ENCODE measurements at places on chromosomes 12 and 14. TPM values are rescaled to one million over a fixed set of nuclear protein-coding genes. Genes with fewer than 3 reads are reported as not detected.

Gene PIP4P1
- total RNA-seq: 35.3 TPM

DNA sequence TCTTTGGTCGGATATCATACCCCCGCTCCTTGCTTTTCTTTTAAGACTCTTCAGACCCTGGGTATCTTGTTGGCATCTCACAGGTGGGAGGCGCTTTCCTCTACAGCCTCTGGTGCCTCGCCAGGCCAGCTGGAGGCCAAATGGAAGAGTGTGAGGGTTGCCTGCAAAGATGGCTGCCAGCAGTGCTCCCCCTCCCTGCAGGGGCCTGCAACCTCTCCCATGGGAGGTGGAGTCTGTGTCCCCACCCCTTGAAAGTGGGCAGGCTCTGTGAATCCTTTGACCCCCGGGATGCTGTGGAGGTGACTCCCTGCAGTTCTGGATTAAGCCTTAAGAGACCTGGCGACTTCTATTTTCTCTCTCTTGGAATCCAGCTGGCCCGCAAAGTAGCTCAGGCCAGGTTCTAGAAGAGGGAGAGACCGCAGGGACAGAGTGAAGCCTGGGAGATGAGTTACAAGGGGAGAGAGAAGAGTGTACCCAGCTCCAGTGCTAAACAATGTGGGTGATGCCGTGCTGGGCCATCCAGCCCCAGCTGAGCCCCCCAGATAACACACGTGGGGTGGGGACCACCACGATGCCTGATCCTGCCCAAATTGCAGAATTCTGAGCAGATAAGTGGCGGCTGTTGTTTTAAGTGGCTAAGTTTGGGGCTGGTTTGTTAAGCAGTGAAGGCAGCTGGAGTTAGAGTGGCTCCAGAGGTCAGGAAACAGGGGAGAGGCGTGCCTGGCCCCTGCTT, 37.9 kb upstream of the NCOR2 start:
- peaks cover 7% of the 10 kb centered on the region for H3K4me1 ChIP-seq
- H3K4me3 ChIP-seq: no peak overlapping the region
- no peak overlapping the region for H3K27ac ChIP-seq

- H3K27me3 ChIP-seq: peaks cover 11% of the 10 kb centered on the region
- no peak overlapping the region for H3K27ac ChIP-seq
- no peak for DNase-seq
- H3K36me3 ChIP-seq: no peaks in the 10 kb centered on the region
These were observed 9.4 kb downstream of the KCNA1 start for GRCh38 chr12:4918950-4919660.

Gene TRHDE
- total RNA-seq: 0.22 TPM

GRCh38 chr12:18955594-18955993, 173.9 kb upstream of the PLEKHA5 start:
- H3K36me3 ChIP-seq: no peaks in the 10 kb centered on the region
- H3K27ac ChIP-seq: no peak overlapping the region
- DNase-seq: no peak
- peaks cover 6% of the 10 kb centered on the region for H3K4me1 ChIP-seq
- no peak overlapping the region for H3K4me3 ChIP-seq

DNA sequence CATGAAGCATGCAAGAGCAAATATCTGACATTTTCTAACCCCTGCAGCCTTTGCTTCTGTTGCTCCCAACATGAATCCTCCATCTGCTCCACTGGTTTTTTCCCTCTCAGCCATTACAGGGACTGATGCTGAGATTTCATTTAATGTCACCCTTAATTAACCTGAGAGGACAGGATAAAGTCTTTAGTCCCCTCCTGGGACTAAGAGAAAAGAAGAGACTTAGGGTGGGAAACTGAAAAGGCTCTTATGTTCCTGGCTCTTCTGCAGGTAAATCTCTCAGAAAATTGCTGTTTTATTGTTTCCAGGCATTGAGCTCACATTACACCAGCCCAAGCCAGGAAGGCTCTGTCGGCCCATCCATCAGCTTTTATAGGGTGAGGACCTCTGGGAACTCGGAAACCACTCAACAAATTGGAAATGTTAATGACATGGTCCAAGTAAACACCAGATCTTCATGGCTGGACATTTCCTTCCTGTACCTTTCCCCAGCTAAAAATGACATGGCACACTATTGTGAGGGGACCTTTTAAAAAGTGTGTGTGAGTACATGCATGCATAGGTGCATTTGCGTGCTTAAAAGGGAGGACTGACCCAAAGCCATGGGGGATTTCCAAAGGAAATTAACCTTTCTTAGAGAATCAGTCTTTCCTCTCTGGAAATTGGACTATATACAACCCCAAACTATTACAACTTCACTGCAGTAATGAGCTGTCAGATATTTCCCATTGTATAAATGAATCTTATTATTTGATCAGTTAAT, 408.1 kb upstream of the TMTC1 start:
- no peak for DNase-seq
- H3K36me3 ChIP-seq: no peaks in the 10 kb centered on the region
- no peaks in the 10 kb centered on the region for H3K27me3 ChIP-seq
- no peak overlapping the region for H3K4me3 ChIP-seq
- H3K27ac ChIP-seq: no peak overlapping the region
- peaks cover 5% of the 10 kb centered on the region for H3K4me1 ChIP-seq

Gene GUCY2C
- total RNA-seq: not detected

GRCh38 chr12:55829967-55830600, 697 bp upstream of the DNAJC14 start:
- H3K36me3 ChIP-seq: no peaks in the 10 kb centered on the region
- H3K4me1 ChIP-seq: peaks cover 25% of the 10 kb centered on the region
- peak overlapping the region; percentile 92 for H3K4me3 ChIP-seq
- DNase-seq: peak; percentile 78
- H3K27ac ChIP-seq: peak overlapping the region; percentile 98

- H3K27ac ChIP-seq: no peak overlapping the region
- no peaks in the 10 kb centered on the region for H3K27me3 ChIP-seq
- H3K4me1 ChIP-seq: no peaks in the 10 kb centered on the region
- no peak overlapping the region for H3K4me3 ChIP-seq
These were observed 31.5 kb downstream of the EPS8 start for GRCh38 chr12:15757553-15758255.

DNA sequence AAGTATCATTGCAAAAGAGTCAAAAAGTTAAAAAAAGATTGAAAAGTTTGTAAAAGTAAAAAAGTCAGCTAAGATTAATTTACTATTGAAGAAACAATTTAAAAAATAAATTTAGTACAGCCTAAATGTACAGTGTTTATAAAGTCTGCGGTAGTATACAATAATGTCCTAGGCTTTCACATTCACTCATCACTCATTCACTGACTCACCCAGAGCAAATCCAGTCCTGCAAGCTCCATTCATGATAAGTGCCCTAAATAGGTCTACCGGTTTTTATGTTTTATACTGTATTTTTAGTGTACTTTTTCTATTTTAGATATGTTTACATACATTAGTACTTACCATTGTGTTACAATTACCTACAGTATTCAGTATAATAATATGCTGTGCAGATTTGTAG, 43.9 kb upstream of the ABCC9 start:
- H3K27me3 ChIP-seq: no peaks in the 10 kb centered on the region
- no peaks in the 10 kb centered on the region for H3K36me3 ChIP-seq
- H3K4me1 ChIP-seq: peaks cover 15% of the 10 kb centered on the region
- no peak for DNase-seq
- H3K4me3 ChIP-seq: no peak overlapping the region

DNA sequence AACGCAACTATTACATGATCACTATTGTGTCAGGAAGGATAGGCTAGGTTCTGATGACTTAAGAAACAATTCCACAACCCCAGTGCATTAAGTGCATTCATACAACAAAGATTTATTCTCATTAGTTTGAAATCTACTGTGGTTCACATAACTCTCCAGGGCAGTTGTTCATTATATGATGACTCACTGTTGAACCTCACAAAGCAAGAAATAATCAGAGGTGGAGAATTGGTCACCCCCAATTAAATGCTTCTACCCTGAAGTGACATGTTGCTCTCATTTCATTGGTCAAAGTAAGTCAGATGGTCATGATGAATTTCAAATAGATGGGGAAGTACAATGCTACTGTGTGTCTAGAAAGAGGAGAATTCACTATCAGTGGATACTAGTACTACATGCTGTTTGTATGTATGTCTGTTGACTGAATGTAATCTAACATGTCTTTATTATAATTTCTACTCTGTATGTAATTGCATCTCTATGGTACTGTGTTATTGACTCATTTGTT, 6.1 kb upstream of the HELB start:
- peaks cover 18% of the 10 kb centered on the region for H3K27me3 ChIP-seq
- no peaks in the 10 kb centered on the region for H3K36me3 ChIP-seq
- no peaks in the 10 kb centered on the region for H3K4me1 ChIP-seq

GRCh38 chr12:90042920-90043641, 334.4 kb upstream of the ATP2B1 start:
- no peak for DNase-seq
- H3K27me3 ChIP-seq: no peaks in the 10 kb centered on the region
- H3K36me3 ChIP-seq: no peaks in the 10 kb centered on the region

GRCh38 chr12:26010293-26010821, 51.9 kb downstream of the RASSF8 start:
- no peaks in the 10 kb centered on the region for H3K36me3 ChIP-seq
- H3K4me1 ChIP-seq: peaks cover 26% of the 10 kb centered on the region
- no peak overlapping the region for H3K4me3 ChIP-seq
- DNase-seq: peak; percentile 43

Gene ESRRB
- total RNA-seq: 1.2 TPM

Gene PSME1
- 37.5 TPM for total RNA-seq

DNA sequence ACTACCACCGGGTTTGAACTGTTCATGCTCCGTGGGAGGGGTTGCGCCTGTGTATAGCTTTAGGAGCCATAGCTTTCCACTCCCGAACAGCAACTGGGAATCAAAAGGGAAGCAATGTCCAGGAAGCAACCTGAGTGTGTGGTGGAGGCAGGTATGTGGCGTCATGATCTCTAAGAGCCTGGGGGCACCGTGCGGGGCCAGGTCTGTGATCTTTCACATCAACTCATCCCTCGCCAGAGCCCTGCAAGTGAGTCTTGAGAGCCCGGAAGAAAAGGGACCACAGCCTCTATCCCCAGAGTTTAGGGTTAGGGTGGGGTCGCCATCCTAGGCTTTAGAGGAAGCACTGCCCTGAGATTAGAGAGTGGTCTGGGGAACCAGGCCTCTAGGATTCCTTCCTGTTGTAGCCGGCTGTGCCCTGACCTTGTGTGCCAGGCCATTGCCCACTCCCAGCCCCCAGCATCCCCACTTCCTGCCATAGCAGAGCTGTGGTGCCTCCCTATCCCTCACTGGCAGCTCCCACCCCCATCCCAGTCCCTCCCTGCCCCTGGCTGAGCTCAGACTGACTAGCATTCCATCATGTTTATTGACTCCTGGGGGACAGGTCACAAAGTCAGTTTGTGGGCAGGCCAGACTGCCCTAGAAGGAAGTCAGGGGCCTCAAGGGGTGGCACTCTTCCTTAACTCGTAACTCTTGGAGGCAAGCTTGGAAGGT, 745 bp upstream of the ADCY4 start:
- H3K36me3 ChIP-seq: no peaks in the 10 kb centered on the region
- H3K4me1 ChIP-seq: peaks cover 11% of the 10 kb centered on the region
- H3K27me3 ChIP-seq: peaks cover 100% of the 10 kb centered on the region
- DNase-seq: no peak
- no peak overlapping the region for H3K4me3 ChIP-seq

All from neural progenitor cell (in vitro differentiated cells).